ENCODE measurements at places on chromosomes 11 and 22. TPM values are rescaled to one million over a fixed set of nuclear protein-coding genes. Genes with fewer than 3 reads are reported as not detected.

The UBXN1 gene
- total RNA-seq = 107 TPM

DNA sequence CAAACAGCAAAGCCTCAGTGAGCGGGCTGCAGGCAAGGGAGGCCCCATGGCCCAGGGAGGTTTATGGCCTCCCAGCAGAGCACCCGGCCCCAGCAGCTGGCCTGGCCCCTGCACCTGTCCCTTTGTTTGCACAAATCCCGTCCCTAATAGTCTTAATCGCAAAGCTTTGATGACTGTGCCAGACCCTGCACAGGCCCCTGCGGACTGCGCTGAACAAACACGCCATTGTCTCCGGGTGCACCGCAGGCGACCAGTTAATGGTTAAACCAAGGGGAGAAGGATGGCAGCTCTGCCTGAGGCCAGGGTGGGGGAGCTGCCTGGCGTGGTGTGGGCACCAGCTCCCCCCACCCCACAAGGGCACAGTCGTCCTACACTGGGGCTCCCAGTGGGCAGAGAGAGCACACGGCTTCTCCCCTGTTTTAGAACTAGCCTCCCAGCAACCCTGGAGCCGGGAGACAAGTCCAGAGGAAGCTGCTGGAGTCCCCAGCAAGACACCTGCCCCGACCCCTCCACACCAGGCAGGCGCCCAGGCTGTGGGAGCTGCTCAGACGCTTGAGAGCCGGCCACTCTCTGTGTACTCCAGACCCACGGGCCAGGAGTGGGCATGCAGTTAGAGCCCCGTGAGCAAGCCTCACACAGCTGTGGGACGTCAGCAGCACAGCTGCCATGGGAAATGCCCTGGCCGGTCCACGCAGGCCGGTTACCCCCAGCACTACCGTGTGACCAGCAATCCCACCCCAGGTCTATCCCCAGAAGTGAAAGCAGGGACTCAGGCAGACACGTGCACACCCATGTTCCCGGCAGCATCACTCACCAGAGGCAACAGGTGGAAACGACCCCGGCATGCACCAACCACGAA, 39.7 kb upstream of the TH start:
- H3K27me3 ChIP-seq = peaks cover 3% of the 10 kb centered on the region
- H3K4me3 ChIP-seq = no peak overlapping the region
- peak; percentile 75 for DNase-seq
- no peaks in the 10 kb centered on the region for H3K4me1 ChIP-seq
- no peak overlapping the region for H3K27ac ChIP-seq

- H3K27ac ChIP-seq = peak overlapping the region; percentile 96
- DNase-seq = no peak
- H3K36me3 ChIP-seq = peaks cover 9% of the 10 kb centered on the region
- peaks cover 18% of the 10 kb centered on the region for H3K4me1 ChIP-seq
- H3K27me3 ChIP-seq = no peaks in the 10 kb centered on the region
Observed at GRCh38 chr11:74950374-74950969, 1.4 kb downstream of the SPCS2 start.

- peaks cover 51% of the 10 kb centered on the region for H3K4me1 ChIP-seq
- H3K27me3 ChIP-seq = peaks cover 19% of the 10 kb centered on the region
- no peak for DNase-seq
- H3K36me3 ChIP-seq = no peaks in the 10 kb centered on the region
Observed at GRCh38 chr11:45092404-45092785, 54.0 kb upstream of the PRDM11 start.

The CYP2D6 gene
- total RNA-seq = 0.36 TPM

The SHISAL1 gene
- 52.5 TPM for total RNA-seq

- peak within 1 kb of the TSS; percentile 62 for H3K4me3 ChIP-seq
- no peak within 1 kb of the TSS for H3K27ac ChIP-seq
- peaks cover 40% of the 10 kb centered on the region for H3K27me3 ChIP-seq
Observed at GRCh38 chr11:3641701-3642070, at the start of gene ART5. Gene ART5, minus strand, starts transcription at chr11:3641992. Its CDS starts 130 bp downstream, at chr11:3641862.

- no peak for DNase-seq
- peak overlapping the region; percentile 78 for H3K27ac ChIP-seq
- peak overlapping the region; percentile 85 for H3K4me3 ChIP-seq
- peaks cover 13% of the 10 kb centered on the region for H3K36me3 ChIP-seq
- H3K27me3 ChIP-seq = no peaks in the 10 kb centered on the region
Observed at GRCh38 chr11:72720784-72721183, 31.4 kb downstream of the ARAP1 start.

DNA sequence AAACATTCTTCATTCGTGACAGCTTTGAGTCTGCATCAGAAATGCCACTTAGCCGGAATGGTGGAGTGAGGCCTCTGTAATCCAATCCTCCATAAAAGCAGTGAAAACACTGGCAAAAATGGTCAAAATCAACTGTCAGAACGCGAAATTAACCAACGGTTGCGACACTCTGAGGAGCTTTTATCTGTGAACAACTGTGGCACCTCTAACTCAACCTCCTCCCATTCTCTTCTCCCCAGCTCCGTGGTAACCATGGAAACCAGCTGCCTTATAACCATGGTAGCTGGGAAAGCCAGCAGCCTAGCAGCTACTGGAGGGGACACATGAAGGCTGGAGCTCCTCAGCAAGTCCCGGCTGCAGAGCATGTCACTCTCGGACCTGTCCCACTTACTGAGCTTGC, 20.3 kb downstream of the AP2A2 start:
- no peak overlapping the region for H3K4me3 ChIP-seq
- peaks cover 6% of the 10 kb centered on the region for H3K36me3 ChIP-seq
- no peak for DNase-seq
- no peaks in the 10 kb centered on the region for H3K27me3 ChIP-seq

DNA sequence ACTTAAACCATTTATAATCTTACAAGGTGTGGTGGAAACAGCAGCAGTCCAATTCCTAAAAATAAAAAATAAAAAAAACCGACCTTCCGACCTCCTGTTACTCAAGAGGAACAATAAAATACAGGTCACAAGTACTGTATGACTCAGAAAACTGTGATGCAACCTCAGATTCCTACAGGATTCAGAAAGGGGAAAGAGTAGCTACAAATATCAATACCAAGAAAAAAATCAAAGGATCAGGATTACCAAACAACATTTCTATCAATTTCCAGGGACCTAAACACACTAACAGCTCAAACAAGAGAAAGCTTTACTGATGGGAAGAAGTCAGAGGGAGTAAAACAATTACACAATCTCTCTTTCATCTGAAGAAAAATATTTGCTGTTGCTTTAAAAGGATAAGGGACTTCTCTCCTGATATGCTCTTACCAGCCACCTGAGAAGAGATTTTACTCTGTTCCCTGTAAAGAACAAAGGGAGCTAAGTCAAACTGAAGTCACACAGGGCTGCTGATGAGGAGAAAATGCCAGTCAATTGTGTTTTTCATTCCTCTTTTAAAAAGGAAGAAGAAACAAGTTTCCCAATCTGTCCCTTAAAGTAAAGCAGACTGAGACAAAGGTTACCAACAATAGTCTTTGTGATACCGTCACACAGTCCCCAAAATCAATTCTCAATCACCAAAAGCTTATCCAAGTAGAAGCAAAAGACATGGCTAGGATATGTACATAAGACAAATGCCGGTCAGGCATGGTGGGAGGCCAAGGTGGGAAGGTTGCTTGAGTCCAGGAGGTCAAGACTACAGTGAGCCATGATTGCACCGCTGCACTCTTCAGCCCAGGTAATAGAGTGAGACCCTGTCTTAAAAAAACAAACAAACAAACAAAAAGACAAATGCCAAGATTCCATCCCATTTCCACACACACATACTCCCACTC, 39.3 kb downstream of the AMBRA1 start:
- H3K4me1 ChIP-seq = peaks cover 38% of the 10 kb centered on the region
- H3K4me3 ChIP-seq = peak overlapping the region; percentile 8
- no peaks in the 10 kb centered on the region for H3K36me3 ChIP-seq
- DNase-seq = no peak
- no peaks in the 10 kb centered on the region for H3K27me3 ChIP-seq

GRCh38 chr22:48980409-48980808, 847.3 kb downstream of the BRD1 start:
- no peaks in the 10 kb centered on the region for H3K27me3 ChIP-seq
- DNase-seq = no peak
- no peaks in the 10 kb centered on the region for H3K36me3 ChIP-seq
- H3K4me3 ChIP-seq = no peak overlapping the region
- H3K4me1 ChIP-seq = no peaks in the 10 kb centered on the region

GRCh38 chr11:75496305-75496752, 29.4 kb downstream of the GDPD5 start:
- no peaks in the 10 kb centered on the region for H3K36me3 ChIP-seq
- peaks cover 26% of the 10 kb centered on the region for H3K4me1 ChIP-seq
- no peaks in the 10 kb centered on the region for H3K27me3 ChIP-seq
- no peak overlapping the region for H3K27ac ChIP-seq

- H3K36me3 ChIP-seq = no peaks in the 10 kb centered on the region
- DNase-seq = no peak
- H3K27me3 ChIP-seq = peaks cover 17% of the 10 kb centered on the region
- H3K4me3 ChIP-seq = no peak overlapping the region
Observed at GRCh38 chr11:64039012-64039665, 3.4 kb downstream of the FLRT1 start.

DNA sequence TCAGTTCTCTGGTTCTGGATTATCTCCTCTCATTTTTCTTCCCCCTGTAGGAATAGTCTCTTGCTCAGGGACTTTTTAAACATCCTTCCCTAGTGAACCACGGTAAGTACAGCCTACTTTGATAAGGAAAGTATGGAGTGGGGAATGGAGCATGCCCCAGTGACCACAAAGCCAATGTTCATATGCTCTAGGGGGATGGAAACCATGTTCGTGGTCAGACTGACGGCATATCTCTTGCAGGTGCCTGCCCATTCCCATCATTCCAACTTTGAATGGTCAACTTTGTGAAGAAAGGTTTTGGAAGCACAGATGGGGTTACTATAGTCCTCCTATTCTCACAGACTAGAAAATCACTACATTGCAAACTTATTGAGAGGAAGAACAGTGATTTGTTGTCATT, 332.5 kb upstream of the NCAM1 start:
- H3K27ac ChIP-seq = no peak overlapping the region
- no peak overlapping the region for H3K4me3 ChIP-seq
- H3K36me3 ChIP-seq = no peaks in the 10 kb centered on the region
- no peaks in the 10 kb centered on the region for H3K27me3 ChIP-seq
- H3K4me1 ChIP-seq = no peaks in the 10 kb centered on the region
- no peak for DNase-seq

The GUCY1A2 gene
- under 0.01 TPM for total RNA-seq

The VSIG10L2 gene
- total RNA-seq = not detected

DNA sequence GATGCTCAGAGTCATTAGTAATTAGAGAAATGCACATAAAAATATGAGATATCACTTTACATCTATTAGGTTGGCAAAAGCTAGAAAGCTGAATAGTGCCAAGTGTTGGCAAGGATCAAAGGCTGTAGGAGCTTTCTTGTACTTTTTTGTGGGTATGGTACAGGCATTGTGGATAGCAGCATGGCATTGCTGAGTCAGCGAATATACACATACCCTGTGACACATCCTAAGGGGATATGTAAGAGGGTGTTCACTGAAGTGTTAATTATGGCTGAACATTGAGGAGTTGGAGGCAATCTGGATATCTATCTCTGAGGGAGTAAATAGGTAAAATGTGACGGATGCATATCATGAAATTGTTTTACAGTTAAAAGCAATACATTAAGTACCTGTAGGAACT, 27.0 kb upstream of the IL18BP start:
- no peaks in the 10 kb centered on the region for H3K4me1 ChIP-seq
- no peaks in the 10 kb centered on the region for H3K27me3 ChIP-seq
- no peak overlapping the region for H3K27ac ChIP-seq
- peaks cover 16% of the 10 kb centered on the region for H3K36me3 ChIP-seq
- no peak overlapping the region for H3K4me3 ChIP-seq

The MUC2 gene
- total RNA-seq = not detected

The SYT9 gene
- total RNA-seq = not detected

The ZP1 gene
- 0.36 TPM for total RNA-seq

The KCNE3 gene
- 1.8 TPM for total RNA-seq

DNA sequence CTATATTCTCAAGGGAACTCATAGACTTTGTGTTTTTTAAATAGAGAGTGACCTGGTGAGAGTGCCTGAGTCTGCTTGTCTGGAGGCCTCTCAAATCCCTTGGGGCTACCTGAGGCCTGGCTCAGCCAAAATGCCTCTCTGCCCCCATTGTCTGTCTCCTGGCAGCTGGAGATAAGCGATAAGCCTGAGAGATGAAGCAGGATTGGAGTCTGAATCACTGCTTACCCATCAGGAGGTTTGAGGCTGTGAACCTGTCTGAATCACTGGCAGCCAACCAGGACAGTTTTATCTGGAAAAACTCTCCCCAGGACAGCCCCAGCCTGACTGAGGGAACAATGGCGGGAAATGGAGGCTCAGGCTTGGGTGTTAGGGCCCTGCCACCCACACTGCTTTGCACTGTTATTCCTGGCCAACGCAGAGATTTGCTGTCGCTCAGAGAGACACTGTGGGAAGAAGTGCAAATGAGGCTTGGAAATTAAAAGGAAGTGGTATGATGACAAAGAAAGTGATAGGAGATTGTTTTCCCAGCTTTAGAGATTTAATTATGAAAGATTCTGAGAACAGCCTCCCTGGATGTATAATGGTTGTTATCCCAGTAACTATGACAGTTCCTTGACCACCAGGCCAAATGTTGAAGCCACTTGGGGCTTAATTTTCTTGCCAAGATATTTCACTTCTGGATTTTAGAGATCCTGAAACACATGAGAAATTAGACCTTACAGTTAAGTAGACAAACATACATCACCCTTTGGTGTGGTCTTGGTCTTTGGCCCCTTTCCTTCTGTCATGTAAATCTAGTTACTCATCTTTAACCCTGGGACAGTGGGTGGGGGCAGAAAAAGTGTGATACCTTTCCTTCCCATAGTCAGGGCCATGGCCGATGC, 102.1 kb downstream of the RASSF10 start:
- H3K4me3 ChIP-seq = no peak overlapping the region
- peak overlapping the region; percentile 52 for H3K27ac ChIP-seq
- H3K27me3 ChIP-seq = no peaks in the 10 kb centered on the region
- H3K36me3 ChIP-seq = no peaks in the 10 kb centered on the region
- peaks cover 16% of the 10 kb centered on the region for H3K4me1 ChIP-seq

The DDX25 gene
- total RNA-seq = under 0.01 TPM

Data from osteoblast (primary cell).